ENCODE measurements at places on chromosomes 6 and 20.

GRCh38 chr6:27630727-27631608 lies 158.1 kb upstream of the ZNF184 start:
- peak; percentile 52 for DNase-seq

DNA sequence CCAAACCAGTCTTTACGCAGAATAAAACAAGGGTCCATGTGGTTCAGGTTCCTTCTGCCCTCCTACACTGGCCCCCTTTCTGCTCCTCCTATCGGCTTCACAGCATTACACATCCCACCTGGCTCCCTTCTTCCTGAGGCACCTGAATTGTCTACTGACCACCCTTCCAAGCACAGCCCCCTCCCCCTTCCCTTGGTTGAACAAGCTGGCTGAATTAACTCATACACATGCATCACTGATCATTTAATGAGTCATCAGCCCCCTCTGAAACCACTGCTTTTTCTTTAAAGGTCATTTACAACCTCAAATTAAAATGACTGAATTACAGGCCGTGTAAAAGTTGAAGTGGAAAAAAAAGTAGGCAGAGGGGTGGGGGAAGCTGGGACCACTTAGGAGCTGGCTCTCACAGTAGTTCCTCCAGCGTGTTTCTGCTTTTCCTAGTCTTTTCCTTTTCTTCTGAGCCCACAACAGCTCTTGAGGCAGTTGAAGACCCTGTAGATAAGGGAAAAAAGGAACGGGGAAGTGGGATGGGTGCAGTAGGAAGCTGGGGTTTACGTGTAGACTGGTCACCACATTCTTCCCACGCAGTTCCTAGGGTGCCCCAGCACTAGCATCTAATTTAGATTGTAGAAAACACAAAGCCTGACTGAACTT lies 67.6 kb downstream of the FYN start:
- no peak for DNase-seq

DNA sequence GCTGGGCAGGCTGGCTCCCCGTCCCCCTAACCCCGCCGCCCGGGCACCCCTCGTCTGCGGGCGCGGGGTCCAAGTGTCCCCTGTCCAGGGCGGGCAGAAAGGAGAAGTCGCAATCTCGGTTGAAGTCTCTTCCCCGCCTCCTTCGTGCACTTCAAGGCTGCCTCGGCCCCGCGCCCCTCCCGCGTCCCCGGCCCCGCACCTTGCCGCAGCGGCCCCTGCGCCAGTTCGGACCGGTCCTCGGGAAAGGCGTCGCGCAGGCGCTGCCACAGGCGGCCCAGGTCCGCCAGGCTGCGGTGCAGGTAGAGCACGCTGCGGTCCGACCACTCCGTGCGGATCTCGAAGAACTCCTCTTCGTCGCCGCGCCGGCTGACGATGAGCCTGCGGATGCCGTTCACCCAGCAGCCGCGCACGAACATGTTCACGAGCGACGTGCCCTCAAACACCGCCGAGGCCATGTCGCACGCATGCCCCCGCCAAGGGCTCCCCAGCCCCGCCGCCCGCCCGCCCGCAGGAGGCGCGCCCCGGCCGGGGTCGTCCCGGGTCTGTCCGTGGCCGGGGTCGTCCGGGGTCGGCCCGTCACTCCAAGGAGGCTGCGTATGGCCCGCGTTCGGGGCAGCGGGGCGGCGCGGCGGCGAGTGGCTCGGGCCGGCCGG lies at the start of gene PXDC1:
PXDC1 (minus strand) TSS at position 637 of the 653 bp plus-strand sequence; CDS start at position 455, 182 bp downstream.
- DNase-seq, result no peak

GRCh38 chr6:6057442-6058053 lies 50.8 kb upstream of the NRN1 start:
- no peak for DNase-seq

DNA sequence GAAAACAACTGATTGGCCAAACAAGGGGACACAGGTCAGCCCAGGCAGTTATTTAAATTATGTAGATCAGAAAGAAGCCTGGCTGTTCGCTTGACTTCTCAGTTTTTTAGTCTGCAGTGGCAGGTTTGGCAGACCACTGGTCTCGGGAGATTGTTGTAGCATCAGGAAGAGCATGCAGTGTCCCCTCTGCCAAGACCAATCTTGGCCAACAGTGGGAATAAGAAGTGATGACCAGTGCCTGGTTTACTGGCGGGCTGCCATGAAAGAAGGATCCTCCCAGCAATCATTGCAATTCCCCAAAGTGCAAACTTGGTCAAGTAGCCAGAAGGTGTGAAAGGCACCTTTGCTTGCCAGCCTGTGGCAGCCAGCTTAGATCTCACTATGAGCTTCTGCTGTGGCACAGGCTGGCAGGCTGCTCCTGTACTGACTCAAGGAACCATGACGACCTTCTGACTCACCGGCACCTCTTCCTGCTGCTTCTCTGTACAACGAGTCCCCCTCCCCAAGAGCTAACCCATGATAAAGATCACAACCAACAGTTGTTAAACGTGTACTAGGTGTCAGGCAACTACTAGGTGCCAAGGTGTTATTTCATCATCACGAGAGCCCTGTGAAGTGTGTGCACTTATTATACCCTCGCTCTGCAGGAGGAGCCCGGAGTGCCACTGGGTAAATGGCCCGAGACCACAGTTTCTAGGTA lies 76.8 kb upstream of the DUSP22 start:
- DNase-seq, result no peak

- no peak for DNase-seq
Measured at GRCh38 chr20:48928832-48929725, 7.6 kb downstream of the ARFGEF2 start.

DNA sequence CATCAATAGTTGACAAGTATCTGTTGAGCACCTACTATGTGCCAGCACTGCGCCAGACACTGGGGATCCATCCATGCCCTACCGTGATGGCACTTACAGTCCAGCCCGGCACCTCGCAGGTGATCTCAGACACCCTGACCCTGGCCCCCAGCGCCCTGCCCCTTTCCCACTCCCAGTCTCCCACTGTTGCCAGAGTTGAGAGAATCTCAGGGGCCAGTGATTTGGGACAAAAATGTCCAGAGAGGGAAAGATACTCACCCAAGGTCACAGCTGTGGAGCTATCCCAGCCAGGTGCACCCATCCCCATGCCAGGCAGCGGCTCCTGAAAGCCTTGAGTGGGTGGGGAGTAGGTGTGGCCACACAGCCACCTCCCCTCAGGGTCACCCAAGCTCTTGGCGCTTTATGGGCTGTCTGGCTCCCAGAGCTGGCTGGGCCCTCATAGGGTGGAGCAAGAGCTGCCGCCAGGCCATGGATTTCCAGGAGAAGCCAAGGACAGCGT lies 3.3 kb downstream of the PI16 start:
- no peak for DNase-seq

GRCh38 chr6:90021711-90022110 lies 127.4 kb downstream of the GJA10 start:
- DNase-seq, result no peak

- no peak for DNase-seq
Measured at GRCh38 chr6:167789358-167789757, 37.4 kb upstream of the AFDN start.

DNA sequence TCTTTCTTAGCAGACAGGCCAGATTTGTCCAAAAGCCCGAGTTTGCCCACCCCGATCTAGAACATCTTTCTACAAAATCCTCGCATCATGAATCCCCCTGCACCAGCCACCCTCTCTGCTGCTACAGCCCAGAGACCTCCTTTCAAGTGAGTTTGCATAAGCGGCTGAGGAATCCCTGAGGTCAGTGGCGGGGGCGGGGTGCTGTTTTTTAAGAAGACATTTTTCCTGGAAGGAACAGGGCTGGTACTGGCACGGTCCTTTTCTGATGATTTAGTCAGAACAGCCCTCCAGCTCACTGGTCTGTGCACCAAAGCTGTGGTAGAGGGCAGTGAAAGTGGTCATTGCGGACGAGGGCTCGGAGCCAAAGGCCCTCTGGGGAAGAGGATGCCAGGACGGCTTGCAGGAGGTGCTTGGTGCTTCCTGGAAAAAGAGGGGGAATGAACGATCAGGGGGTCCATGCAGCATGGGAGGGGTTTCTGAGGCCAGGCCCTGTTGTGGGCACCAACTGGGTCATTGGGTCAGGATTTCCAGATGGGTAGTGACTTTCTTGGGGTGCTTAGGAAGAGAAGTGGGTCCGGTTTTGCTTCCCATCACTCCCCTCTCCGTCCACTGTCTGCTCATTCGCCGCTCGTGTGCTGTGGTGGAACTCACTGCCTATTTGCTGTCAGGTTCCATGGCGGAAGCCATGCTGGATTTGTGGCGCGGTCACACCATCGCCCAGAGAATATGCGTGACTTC lies 50.4 kb downstream of the GNAS-AS1 start:
- DNase-seq, result no peak

GRCh38 chr20:46088409-46089166 lies 1.2 kb downstream of the NCOA5 start:
- DNase-seq, result no peak

DNA sequence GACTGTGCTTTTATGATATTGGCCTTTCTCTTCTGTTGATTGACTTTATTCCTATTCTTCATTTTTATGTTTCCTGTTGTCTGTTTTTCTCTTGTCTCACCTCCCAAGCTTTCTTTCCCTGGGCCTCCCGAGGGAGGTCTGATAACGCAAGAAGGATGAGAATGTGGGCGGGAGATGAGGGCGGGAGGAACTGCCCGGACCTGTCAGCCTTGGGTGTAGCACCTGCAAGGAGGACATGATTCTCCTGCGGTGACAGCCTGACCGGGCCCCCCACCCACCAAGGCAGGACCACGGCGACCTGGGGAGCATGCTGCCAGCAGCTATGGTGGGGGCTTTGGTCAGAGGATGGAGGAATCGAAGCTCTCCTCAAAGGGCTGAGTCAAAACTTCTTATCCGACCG lies 86.9 kb downstream of the PLEKHG1 start:
- DNase-seq, result no peak

GRCh38 chr20:8155229-8155628 lies 23.2 kb downstream of the PLCB1 start:
- DNase-seq, result no peak

- no peak for DNase-seq
Measured at GRCh38 chr20:49595346-49595745, 27.4 kb upstream of the PTGIS start.

- DNase-seq, result no peak
Measured at GRCh38 chr6:149060985-149061760, 256.3 kb upstream of the TAB2 start.

- no peak for DNase-seq
Measured at GRCh38 chr20:59873409-59873808, 60.0 kb downstream of the SYCP2 start.

GRCh38 chr6:111791415-111791814 lies 81.8 kb downstream of the FYN start:
- DNase-seq, result no peak

DNA sequence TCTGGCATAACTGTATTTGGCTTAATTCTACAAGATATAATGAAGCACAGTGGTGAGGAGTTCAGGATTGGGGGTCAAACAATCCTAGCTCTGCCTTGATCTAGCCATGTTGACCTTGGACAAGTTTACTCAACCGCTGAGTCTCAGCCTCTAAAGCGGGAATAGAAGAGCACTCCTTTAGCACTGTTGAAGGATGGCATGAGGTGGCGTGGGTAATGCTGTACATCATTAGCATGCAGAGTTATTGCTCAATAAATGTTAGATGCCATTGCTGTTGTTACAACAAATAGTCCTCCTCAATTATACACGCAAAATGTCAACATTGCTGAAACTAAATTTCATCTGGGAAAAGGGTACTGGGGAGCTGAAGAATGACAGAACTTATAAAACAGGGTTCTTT lies 78.6 kb downstream of the KIF13A start:
- DNase-seq, result no peak

- DNase-seq, result no peak
Measured at GRCh38 chr6:108758884-108759283, 89.3 kb upstream of the ARMC2 start.

GRCh38 chr6:126662966-126663365 lies 323.1 kb downstream of the CENPW start:
- no peak for DNase-seq

- no peak for DNase-seq
Measured at GRCh38 chr6:128303870-128304269, 216.5 kb downstream of the PTPRK start.

DNA sequence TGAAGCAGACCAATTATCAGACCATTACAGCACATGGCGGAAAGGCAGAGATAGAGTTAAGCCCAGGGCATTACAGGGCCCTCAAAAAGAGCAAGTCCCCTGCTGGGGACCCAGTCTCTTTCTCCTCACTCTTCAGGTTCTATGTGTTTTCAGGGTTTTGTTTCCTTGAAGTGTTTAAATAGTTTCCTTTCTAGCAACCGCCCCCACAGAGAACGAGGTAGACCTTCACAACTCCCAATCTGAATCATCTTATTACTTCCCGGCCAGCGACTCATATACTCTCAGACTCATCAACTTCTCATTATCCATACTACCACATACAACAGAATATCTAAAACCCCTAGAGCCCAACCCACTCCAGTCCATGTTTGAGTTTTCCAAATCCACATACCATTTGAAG lies 526.6 kb upstream of the ARID1B start:
- no peak for DNase-seq

DNA sequence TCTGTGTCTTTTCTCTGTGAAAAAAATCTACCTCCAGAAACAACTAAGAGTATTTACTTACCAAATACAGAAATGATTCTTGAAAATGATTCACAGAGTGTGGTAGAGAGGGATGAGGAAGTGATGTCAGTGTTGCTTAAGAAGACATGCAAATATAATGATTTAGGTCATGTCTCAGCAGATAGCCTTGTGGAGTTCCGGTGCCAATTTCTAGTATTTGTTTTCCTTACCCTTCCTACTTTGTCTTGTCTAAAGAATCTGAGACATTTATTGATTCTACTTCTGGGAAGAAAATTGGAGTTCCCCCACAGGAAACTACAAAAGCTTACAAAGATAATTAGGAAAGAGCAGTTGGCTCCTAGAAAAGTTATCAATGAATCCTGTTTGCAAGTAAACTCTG lies 68.8 kb downstream of the GJA1 start:
- DNase-seq, result no peak
